Femur (tissue), 1 donor: ENCODE measurements at places on chromosomes 11 and 22.

DNA sequence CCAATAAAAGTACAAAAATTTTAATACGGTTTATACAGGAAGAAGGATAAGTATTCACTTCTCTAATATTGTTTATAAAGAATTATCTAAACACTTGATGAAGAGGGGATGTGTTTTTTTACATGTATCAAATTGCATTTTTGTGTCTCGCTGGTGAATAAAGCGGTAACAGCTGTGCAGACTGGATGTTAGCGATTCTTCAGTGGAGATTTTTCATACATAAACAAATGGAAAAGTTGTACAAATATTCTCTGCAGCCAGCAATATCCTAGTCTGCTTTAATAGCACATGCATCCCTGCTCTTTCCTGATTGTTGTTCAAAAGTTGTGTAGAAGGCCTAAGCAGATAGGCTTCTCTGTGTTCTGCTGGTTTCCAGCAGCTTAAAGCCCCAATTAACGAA, 369.3 kb downstream of the SOX6 start:
- no peak for DNase-seq

DNA sequence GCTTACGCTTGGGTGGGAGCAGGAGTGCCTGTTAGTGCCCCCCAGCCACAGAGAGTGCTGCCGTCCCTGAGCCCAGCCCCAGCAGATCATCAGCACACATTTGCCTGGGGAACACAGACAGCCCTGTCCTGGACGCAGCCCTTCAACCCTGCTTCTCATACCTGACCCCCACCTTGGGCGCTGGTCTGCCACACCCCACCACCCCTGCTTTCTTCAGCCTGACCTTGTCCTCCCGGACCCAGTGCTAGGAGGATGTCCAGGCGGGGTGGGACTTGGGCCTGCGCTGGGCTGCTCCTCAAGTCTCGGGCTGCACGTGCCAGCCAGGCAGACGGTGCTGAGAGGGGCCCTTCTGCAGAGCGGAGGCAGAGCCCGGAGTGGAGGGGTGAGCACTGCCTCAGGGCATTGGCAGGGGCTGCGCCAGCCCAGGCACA, 119.2 kb downstream of the KCNQ1OT1 start:
- DNase-seq = peak; percentile 23

- DNase-seq = peak; percentile 39
Observed at GRCh38 chr11:46222490-46223251, 54.8 kb upstream of the CREB3L1 start.

- peak; percentile 28 for DNase-seq
Observed at GRCh38 chr11:74397501-74398243, 561 bp downstream of the PGM2L1 start.

DNA sequence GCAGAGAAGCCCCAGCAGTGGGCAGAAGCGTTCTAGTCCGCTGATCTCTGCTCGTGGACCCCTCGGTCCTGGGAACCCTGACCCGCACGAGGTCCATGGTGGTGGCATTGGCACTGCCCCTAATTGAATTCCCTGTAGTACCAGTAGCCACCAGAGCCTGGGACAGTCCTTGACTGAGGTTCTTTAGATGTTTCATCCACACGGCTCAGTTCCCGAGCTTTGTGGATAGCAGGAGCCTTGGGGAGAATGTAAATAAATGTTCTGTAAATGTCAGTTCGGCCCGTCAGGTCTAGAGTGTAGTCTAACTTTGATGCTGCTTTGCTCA, 39.4 kb upstream of the SEPTIN5 start:
- DNase-seq = no peak

- peak; percentile 75 for DNase-seq
Observed at GRCh38 chr22:31561238-31561887, 65.0 kb downstream of the SFI1 start.

DNA sequence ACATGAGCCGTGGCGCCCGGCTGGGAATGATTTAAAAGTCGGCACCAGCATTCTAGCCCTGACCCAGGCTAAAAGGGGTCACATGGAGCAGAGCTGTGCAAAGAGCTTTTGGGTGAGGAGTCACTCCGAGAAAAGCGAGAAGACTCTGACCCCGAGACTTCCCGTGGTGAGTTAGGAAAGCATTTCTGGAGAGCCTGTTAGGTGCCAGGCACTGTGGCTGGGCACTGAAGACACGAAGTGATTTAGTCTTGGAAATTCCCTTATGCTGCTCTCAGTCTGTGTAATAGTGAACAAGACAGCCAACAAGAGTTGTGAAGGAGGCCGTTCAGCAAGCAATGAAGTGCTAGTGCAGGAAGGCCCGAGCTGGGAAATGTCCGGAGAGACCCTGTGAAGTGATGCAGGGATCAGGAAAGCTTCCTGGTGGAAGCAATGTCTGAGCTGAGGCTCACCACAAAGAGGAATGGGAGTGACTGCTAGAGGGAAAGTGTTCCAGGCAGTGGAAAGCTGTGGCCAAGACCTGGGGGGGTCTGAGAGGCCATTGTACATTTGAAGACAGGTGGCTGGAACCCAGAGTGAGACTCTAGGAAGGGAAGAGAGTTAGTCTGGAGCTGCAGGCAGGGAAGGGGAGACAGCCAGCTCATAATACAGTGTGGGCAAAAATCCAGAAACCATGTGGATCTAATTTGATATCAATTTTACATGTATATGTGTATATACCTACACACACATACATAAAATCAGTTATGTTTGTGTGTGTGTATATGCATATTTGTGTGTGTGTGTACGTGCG, 31.6 kb downstream of the MARK2 start:
- no peak for DNase-seq

DNA sequence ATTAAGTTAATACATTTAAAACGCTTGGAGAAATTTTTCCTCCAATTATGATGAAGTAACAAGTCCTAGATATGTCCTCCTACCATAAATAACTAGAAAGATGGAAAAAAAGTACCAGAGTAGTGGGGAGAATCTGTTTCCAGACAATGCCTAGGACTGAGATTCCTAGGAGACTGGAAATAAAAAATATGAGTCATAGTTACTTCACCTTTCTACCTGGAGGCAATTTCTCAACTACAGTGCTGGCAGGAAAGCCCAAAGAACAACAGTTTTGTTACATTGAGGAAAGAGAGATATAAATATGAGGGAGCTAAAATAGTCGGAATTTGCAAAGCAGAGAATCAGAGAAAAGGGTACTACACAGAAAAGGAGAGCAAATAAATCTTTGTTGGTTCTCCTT, 202.1 kb upstream of the ARHGAP42 start:
- no peak for DNase-seq

DNA sequence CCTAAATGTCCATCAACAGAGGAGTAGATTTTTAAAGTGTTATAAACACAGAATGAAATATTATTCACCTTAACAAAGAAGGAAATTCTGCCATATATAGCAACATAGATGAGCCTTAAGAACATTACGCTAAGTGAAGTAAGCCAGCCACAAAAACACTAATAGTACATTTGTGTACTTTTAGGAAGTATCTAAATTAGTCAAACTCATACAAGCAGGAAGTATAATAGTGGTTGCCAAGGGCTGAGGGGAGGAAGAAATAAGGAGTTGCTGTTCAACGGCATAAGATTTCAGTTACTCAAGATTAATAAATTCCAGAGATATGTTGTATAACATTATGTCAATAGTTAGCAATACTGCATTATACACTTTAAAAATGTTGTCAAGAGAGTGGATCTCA, 181.7 kb upstream of the ZC3H12C start:
- DNase-seq = no peak

GRCh38 chr11:39860931-39861330, 1598.5 kb downstream of the LRRC4C start:
- no peak for DNase-seq

GRCh38 chr11:1030556-1030955, 6.0 kb downstream of the MUC6 start:
- no peak for DNase-seq

GRCh38 chr11:73710964-73711363, 49.9 kb downstream of the RAB6A start:
- DNase-seq = no peak

- DNase-seq = peak; percentile 28
Observed at GRCh38 chr11:6298605-6299004, 21.7 kb downstream of the CAVIN3 start.

DNA sequence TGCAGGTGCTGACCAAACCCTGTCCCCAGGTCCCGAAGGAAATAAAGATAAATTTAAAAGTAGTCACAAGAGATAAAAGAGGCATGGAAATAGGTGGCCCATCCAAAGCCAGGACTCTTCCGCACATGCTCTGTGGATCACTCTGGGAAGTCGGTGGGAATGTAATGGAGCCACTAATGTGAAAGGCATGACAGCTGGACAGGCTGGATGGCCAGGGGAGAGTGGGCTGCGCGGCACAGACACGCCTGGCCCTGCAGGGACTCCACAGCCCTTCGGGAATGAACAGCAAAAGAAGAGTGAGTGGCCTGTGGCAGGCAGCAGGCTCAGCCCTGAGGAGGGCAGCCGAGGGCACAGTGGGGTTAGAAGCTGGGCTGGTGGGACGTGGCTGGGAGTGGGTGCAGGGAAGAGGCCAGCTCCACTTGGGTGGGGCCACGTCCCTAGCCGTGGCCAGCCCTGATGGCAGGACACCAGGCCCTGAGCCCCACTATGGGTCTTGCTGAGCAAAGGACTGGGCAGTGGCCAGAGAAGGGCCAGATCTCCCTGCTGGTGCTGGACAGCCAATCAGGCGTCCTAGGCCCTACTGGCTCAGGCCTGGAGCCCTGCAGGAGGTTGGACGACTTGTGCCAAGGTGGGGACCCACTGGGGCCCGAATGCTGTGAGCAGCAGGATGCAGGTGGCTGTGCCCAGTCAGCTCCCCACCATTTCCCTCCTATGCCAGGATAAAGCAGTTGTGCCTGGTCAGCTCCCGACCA, 31.3 kb upstream of the GNB1L start:
- peak; percentile 18 for DNase-seq

GRCh38 chr11:46918083-46918787, at the start of gene LRP4:
TSS of gene LRP4 (minus strand) at chr11:46918550. CDS start at chr11:46918379, 171 bp downstream.
- peak; percentile 76 for DNase-seq

DNA sequence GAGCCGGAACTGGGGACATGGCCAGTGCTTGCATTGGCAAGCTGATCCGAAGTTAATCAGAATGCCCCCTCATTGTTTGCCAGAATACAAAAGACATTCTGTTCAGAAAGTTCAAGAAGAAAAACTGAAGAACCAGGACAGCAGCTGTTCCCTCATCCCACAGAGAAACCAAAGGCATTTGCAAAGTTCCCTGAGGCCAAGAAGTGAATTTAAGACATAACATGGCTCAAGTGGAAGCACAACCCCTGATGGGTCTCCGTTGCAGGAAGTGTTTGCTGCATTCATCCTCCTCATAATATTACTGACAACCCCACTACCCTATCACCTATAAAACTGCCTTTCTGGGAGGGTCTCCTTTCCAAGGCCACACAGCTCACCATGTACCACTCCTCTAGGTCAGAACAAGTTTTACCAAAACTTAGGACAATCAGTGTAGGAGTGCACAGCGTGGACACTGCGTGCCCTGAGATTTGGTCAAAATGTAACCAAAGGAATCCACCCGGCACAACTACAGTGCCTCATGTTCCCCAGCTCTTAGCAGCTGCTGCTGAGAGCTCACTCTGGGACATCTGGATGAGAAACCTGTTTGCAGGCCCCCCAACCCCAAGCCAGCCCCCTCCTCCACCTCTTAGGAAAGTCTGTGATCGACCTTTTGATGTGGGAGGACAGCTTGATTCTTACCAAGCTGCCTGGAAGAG, 101.6 kb upstream of the AKIP1 start:
- DNase-seq = no peak

GRCh38 chr11:119100994-119101758, 477 bp downstream of the DPAGT1 start:
- DNase-seq = peak; percentile 51

- no peak for DNase-seq
Observed at GRCh38 chr22:21034989-21035388, 2.6 kb upstream of the SLC7A4 start.

DNA sequence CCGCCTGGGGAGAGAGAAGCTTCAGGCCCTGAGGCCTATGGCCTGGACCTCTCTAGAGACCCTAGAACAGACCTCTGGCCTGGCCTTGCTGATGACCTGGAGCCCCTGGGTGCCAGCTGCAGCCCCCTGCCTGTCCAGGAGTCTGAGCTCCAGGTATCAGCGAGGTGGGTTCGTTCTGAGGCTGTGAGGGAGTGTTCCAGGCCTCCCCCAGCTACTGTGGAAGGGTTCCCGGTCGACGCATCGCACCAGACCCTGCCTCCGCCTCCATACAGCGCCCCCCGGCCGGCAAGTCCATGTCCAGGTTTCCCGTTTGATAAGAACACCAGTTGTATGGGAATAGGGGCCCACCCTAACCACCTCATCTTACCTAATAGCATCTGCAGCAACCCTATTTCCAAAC, 111.1 kb downstream of the KCNQ1 start:
- peak; percentile 7 for DNase-seq

- DNase-seq = no peak
Observed at GRCh38 chr11:130837194-130837593, 79.1 kb downstream of the SNX19 start.

GRCh38 chr11:58391879-58392278, 14.8 kb downstream of the OR5B3 start:
- DNase-seq = no peak

DNA sequence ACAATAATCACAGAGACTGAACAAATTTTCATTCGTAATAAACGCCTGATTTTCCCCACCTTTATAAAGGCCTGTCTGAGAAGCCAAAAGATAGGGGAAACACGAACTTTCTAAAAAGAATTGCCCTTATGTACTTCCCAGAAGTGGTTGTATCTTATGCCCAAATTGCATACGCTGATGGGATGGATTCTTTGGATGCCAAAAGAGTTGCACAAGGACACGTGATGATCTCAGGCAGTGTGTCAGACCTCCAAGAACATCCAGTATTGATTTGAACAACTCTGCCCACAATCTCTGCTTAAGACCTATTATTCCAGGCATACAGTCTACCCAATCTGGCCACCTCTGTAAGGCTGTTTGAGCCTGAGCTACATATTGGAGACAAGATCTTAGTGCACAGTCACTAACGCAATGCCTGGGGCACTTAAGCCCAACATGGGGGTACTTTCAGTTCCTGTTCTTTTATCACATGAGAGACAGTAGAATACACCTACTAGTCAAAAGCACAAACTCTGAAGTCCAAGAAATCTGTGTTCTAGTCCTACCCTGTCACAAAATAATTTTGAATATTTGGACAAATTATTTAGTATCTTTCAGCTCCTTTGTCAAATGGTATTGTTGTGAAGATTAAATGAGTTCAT, 38.9 kb downstream of the OR10A6 start:
- no peak for DNase-seq
